ENCODE measurements at places on chromosomes 7 and 10.

GRCh38 chr7:124349443-124349842 is 316.6 kb upstream of the TMEM229A start:
- no peak for DNase-seq

DNA sequence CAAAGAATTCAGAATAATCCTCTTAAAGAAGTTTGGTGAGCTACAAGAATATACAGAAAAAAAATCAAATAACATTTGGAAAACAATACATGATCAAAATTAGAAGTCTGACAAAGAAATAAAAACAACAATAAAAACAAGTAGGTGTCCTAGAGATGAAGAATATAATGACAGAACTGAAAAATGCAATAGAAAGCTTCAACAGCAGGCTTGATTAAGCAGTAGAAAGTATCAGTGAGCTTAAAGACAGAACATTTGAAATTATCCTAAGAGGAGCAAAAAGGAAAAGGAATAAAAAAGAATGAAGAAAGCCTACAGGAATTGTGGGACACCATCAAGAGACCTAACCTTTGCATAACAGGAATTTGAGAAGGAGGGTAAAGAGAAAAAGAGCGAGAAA is 238.8 kb downstream of the ZEB1 start:
- no peak for DNase-seq

DNA sequence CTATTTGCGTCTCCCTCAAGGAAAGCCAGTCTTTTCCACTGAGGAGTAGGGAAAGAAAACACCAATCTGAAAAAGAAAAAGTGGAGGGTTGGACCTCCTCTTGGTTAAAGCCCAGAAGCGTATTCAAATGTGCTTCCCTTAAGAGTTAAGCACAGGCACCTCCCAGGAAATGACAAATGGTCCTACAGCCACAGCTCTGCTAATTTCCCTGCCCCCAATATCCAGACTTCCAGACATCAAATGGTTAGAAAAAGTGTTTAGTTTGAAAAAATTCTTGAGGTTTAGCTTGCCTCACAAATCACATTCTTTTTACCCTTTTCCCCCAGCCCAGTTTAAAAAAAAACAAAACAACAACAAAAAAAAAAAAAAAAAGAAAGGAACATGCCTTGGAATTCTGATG is 19.0 kb upstream of the COL1A2 start:
- no peak for DNase-seq

DNA sequence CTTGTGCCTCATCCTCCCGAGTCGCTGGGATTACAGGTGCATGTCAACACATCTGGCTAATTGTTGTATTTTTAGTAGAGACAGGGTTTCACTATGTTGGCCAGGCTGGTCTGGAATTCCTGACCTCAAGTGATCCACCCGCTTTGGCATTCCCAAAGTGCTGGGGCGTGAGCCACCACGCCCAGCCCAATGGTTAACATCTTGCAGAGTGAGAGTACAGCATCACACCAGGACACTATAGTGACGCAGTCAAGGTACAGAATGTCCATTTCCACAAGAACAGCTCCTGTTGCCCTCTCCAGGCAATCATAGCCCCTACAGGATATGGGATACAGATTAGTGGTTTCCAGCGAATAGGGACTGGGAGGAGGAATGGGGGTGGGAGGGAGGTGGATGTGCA is 34.0 kb downstream of the MYO1G start:
- DNase-seq: no peak

DNA sequence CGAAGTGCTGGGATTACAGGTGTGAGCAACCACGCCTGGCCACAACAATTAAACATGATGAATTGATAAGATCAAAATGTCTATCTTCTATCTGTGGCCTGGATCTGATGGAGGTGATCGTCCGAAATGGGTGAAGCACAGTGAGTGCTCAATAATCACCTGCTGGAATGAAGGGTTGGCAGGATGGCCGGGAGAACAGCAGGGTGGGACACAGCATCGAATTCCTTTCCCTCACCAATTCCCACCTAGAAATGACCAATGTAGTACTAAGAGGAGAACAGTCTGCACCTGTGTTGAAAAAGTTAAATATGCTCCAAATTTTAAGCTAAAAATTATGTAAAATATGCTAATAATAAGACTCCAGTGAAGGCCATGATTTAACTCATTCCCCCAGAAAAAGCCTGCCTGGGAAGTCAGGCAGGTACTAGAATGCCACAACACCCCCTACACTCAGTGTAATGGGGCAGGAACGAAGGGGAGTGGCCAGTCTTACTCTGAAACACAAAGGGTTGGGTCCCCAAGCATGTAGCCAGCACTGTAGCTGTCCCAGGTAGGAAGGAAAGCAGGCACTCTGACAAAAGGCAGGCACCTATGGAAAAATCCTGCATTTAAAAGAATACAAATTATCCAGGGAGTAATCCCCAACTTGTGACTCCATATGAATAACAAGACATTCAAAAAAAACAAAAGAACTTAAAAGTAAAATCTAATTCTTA is 110.3 kb downstream of the VPS41 start:
- DNase-seq: no peak

DNA sequence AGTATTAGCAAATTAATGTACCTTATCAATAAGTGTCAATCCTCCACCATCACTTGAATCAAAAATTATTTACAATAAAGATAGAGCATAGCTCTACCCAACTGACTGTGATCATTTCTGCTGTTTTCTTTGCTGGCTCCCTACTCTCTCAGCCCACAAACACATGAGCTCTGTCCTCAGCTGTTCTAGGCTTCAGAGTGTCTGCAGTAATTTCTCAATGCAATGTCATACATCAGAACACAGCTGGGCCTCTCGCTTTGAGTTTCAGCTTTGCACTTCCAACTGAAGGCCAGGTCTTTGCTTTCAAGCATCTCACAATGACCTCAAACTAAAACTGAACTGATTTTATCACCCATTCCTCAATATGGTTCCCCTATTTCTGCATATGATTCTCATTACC is 55.7 kb downstream of the RNF133 start:
- DNase-seq: no peak

DNA sequence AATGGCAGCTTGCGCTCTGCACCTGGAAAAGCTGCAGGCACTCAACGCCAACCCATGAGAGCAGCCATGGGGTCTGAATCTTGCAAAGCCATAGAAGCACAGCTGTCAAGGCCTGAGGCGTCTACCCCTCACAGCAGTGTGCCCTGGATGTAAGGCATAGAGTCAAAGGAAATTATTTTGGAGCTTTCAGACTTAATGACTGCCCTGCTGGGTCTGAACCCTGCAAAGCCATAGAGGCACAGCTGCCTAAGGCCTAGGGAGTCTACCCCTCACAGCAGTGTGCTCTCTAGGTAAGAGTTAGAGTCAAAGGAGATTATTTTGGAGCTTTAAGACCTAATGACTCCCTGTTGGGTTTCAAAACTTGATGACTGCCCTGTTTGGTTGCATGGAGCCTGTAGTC is 706.9 kb upstream of the VSTM2A start:
- DNase-seq: no peak

GRCh38 chr10:43905512-43906236 is 257.0 kb upstream of the ZNF32 start:
- no peak for DNase-seq

DNA sequence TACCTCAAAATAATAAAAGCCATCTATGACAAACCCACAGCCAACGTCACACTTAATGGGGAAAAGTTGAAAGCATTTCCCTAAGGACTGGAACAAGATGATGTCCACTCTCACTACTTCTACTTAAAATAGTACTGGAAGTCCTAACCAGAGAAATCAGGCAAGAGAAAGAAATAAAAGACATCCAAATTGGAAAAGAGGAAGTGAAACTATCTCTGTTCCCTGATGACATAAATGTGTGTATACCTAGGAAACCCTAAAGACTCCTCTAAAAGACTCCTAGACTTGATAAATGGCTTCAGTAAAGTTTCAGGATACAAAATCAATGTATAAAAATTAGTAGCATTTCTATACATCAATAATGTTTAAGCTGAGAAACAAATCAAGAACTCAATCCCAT is 314.1 kb downstream of the WDR37 start:
- DNase-seq: no peak

DNA sequence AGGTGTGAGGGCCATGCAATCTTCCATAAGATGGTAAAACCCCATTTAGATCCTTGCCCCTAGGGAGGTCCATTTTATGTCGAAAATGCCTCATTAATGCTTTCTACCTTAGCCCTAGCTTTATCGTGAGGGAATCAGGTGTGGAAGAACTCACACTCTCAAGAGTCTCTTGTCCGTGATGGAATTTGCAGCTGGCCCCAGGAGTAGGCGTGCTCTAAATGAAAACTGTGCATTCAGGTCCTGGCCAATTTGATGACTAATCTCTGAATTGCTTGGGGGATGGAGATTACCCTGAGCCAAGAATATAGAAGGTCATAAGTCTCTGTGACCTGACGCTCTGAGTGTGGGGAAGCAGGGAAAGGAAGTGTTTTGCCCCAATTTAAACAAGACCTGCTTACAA is 6.6 kb downstream of the C10orf90 start:
- DNase-seq: no peak

GRCh38 chr7:84913731-84914130 is 273.1 kb downstream of the SEMA3D start:
- DNase-seq: no peak

DNA sequence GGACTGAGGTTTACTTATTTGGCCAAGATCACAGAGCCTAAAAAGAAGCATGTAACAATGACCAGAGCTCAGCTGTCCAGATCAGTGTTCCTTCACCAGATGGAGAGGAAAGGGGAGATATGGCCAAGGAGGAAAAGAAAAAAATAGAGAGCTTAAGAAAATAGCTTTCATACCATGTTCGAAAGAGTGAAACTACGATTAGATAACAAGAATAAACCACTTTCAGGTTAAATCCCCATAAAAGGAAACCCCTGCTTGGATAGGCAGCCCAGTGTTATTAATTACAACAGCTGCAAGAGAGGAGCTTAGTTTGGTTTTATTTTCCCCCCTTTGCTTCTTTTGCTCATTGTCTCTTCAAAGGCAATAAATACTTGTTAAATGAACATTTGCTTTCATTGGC is 160.8 kb downstream of the ZNF438 start:
- DNase-seq: no peak

DNA sequence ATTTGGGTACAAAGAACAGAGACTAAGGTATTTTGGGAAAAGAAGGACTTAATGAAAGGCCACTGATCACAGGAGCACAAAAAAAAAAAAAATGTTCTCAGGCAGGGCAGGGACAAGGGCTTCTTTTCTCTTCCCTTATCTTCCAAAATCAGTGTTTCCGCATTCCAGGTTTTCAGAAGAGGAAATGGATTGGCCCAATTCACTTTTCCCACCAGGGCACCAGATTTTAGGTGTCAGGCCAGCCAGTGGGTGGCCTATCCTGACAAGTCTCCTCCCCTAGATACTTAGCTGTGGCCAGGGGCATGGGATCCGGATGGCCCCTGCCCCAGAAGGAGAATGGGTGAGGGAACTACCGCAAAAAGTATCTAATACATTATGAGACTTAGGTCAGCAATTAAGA is 88.9 kb upstream of the WAC start:
- DNase-seq: no peak

DNA sequence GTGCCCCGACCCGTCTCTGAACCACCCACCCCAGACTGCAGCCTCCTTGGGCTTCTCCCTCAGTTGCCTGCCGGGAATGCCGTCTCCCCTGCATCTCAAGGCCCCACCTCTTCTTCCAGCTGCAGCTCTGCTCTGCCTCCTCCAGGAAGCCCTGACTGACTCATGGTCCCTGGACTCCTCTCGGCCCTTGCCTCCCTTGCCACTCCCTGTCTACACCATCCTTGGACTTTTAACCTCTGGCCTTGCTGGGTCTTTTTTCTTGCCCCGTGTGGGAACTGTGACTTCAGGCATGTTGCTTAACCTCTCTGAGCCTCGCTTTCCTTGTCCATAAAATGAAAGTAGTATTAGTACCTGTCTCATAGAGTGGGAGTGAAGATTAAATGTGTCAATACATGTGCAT is 56.3 kb downstream of the C10orf105 start:
- DNase-seq: no peak

GRCh38 chr10:29119374-29119773 is 169.5 kb upstream of the LYZL1 start:
- DNase-seq: peak; percentile 3

DNA sequence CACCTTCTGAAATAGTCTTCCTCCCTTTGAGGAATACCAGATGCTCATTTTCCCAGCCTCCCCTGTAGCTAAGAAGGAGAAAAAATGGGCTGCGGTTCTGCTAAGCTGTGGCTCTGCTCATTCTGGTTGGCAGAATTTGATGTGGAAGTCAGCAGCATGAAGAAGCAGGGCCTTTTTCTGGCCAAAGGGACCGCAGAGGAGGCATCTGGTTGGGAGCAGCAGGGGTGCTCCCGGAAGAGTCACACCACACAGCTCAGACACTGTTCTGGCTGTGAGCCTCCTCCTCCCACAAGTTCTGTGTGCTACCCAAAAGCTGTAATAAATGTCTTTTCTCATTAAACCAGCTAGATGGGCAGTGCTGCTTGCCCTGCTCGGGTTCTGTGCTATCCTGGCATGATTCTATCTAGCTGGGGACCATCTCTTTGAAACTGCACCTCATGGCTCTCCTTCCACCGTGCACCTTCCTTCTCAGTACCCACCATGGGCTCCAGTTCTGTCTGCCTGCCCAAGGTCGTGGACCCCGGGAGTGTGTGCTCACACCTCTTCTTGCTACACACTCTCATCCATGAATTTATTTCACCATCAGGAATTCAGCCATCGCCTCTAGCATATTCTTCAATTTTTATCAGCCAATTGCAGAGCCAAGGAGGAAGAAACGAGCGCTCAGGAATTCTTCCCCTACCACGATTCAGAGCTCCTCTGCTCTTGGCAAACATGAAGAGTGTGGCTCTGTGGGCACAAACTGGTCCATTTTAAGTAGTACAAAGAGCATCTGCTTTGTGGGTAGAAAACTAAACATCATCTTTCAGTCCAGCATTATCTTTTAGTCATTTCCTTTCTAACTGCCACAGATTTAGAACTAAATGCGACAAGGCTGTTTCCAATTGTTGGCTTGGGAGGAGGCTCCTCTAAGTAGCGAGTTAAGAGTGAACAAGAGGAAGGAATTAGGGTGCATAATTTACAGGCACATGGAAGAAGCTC is 76.9 kb downstream of the FAM171A1 start:
- no peak for DNase-seq

- DNase-seq: no peak
Measured at GRCh38 chr10:48541144-48541795, 63.6 kb downstream of the ARHGAP22 start.

GRCh38 chr7:69823151-69823744 is 225.0 kb downstream of the AUTS2 start:
- DNase-seq: no peak

GRCh38 chr7:118606602-118607001 is 382.1 kb downstream of the ANKRD7 start:
- no peak for DNase-seq

DNA sequence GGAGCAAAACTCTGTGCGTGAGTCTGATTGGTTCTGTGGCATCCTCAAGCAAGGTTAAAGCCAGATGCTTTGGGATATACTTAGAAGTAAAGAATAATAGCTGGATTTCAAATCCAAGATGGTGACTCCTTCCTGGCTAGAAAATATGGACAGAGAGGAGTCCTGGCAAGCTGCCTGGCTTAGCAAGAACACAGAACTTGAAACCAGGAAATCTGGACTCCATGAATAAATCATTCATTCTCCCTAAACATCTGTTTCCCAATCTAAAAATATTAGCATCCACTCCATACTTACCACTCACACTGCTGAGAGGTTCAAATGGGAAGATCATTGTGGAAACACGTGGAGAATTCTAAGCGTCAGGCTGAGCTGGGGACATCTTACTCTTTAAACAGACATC is 1074.1 kb upstream of the AUTS2 start:
- no peak for DNase-seq

Measured in stimulated activated CD4-positive, alpha-beta T cell treated with anti-CD3 and anti-CD28 coated beads, Interleukin-4, amount 100 ng/mL, for 48 hours (primary cell).